ENCODE measurements at places on chromosomes 12 and 14. TPM values are rescaled to one million over a fixed set of nuclear protein-coding genes. Genes with fewer than 3 reads are reported as not detected.

Gene GDF3
- not detected for total RNA-seq

Gene TSPAN11
- total RNA-seq, result 2.9 TPM

Gene FOXG1
- 65.2 TPM for total RNA-seq

DNA sequence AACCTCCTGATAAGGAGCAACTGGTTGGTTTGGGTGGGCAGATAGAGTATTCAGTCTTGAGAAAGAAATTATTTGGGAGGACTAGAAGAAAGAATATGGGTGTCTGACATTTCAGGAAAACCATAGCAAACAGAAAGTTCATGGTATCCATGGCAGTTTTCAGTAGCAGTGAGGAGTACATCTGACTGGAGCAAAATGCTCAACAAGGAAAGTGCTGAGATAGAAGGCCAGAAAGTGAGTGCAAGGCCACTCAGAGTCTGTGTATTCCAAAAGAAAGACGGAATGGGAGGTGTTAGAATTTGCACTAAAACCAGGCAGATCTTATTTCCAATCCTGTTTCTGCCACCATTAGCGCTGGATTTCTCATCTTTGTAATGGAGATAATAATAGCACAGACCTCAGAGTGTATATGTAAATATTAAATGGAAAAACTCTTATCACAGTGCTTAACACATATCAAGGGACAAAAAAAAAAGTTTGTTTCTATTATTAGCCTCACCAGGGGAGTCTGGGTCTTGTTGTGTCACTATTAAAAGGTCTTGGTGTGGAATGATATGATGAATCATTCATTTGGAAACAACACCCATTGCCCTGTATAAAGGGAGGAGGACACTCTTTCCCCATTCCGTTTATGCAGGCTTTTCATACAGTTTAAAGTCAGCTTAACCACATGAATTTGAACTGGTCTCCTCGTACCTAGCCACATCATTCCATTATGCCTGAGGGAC is 349.8 kb downstream of the IPO8 start:
- no peak for DNase-seq

- DNase-seq, result no peak
These were observed 879 bp upstream of the ANHX start for GRCh38 chr12:133236556-133236955.

Data from frontal cortex (tissue), 4 donors.